ENCODE measurements at places on chromosomes 16 and 17.
A peak's percentile ranks its signal among the peaks of the same experiment; 100 is the strongest.

DNA sequence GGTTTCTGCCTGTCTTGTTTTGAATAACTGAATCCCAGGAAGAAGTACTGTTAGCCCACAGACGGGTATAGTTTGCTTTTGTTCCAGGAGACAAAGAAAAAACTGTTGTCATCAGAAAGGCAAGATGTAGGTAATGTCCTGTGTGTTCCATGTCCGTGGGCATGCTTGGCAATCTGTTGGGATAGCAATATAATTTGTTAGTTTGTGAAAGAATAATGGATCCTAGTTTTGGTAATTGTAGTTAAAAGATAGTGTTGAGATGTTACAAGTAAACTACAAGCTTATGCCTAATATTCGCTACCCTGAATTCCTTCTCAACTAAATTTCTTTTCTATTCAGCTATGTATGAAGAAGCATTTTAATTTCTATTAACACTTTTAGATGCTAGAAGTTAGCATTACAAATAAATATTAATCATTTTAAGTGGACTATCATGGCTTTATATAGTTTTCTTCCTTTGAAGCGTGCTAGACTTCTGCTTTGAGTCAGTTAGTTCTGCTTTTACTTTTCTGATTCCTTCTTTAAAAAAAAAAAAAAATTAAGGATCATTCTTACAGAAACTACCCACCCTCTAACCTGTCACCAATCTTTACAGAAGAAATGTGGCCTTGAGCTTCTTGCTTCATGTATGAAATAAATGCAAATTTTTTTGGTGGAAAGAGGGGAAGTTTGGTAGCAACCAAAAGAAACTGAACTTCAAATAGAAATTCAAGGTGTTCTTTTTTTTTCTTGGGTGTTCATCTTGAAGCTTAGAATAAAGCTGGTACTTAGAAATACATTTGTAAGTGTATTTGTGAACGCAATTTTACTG is 2.4 kb downstream of the EVI2A start:
- DNase-seq, result no peak

- no peak for DNase-seq
These were observed 114.0 kb upstream of the ZFHX3 start for GRCh38 chr16:73161977-73162376.

DNA sequence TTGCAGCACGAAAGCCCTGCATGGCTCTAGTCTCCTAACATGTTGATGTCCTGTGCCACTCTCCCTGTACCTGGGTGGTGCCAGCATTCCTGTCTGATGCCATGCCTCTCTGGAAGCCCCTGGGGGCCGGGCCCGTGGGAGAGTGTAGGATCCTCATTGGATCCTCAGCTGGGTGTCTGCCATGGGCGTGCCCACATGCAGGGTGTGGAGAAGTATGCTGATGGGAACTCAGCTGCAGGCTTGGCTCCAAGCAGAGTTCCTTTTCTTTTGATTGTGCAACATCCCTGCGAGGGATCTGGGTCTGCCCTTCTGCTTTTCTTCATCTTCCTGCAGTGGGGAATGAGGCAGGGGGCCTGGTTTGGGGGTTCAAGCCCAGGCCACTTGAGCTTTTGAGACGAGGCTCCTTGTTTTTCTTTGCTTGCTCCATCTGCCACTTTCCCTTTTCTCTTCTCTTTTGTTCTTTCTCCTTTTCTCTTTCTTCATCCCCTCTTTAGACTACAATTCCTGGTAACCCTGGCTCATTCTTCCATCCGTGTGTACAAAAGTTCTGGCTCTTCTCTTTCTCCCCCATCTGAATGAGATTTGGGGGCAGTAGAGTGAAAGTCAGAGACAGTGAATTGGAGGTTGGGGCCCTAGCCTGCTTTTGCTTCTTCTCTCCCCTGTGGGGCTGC is 32.9 kb downstream of the KSR1 start:
- DNase-seq, result peak; percentile 90

DNA sequence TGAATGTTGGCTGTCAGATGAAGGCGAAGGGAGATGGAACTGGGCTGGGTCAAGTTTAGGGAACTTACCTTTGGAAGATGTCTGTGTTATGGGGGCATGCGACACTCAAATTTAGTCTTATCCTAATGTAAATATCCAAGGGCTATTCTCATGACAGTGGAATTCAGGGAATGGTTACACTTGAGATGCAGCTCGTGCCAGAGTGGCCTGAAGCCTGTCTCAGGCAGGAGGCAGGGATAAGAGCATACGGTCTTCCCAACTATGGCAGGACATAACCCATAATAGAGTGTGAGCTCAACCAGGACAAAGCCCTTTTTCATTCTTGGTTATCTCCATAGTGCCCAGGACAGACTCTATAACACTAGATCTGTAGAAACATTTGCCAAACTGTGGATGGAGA is 393.3 kb upstream of the CDH11 start:
- no peak for DNase-seq

GRCh38 chr17:51230306-51230705 is 29.5 kb downstream of the MBTD1 start:
- DNase-seq, result no peak

- DNase-seq, result peak; percentile 87
These were observed at the start of gene CACNB1 for GRCh38 chr17:39197380-39198185. Gene CACNB1 (minus strand): TSS chr17:39197669. CDS start chr17:39197495, 174 bp downstream.

DNA sequence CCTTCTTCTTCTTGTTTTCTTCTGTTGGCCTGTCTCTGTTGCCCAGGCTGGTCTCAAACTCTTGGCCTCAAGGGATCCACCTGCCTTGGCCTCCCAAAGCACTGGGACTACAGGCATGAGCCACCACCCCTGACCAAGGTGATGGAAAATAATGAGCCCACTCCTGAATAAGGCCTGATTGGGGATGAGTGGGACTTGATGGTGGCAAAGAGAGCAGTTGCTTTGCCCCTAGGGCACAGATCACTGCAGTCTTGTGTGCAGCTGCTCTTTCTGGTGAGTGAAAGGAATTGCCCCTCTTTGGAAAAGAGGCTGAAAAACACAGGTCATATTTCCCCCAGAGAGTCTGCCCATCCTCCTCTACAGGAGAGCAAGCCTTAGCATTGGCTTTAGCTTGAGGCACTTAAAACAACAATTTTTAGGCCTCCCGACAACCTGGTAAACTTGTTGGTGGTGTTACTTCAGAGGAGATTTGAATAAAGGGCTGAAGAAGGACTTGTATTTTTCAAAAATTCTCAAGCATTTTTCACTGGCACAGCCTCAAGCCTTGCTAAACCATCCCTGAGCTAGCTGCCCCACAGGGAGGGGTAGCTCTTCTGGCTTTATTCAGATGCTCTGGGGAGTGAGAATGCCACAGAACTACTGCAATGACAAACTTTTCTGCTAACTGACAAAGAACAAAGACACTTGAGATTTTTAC is 6.1 kb upstream of the PDP2 start:
- peak; percentile 21 for DNase-seq

DNA sequence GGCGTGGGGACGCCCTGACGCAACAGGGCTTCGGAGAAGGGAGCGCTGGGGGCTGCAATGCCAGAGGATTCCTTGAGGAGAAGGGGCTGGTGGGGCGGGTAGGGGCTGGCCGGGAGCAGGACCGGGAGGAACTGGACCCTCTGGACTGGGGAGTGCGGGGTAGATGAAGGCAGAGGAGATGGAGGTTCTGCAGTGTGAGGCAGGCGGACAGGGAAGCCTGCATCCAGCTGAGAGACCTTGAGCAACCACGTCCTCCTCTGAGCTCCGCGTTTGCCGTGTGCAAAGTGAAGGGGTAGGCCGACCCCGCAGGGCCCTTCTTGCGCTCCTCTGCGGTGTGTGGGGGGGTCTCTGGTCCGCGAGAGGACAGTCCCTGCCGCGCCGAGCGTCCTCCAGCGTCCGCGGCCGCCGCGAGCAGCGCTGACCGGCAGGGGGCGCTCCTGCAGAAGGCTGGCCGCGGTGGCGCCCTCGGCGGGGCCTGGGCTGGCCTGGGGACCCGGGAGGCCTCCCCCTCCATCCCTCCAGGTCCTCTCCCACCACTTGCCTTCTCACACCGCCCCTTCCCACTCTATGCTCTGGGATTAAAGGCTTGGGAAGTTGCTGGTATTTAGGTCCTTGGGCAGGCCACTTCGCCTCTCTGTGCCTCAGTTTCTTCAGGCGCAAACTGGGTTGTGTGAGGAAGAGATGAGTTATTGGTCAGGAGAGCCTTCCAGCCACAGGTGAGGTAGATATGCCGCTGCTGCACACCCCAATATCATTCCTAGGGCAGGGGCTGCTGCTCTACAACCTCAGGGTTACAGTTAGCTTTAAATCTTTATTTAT is 9.6 kb upstream of the WNT9B start:
- DNase-seq, result no peak

DNA sequence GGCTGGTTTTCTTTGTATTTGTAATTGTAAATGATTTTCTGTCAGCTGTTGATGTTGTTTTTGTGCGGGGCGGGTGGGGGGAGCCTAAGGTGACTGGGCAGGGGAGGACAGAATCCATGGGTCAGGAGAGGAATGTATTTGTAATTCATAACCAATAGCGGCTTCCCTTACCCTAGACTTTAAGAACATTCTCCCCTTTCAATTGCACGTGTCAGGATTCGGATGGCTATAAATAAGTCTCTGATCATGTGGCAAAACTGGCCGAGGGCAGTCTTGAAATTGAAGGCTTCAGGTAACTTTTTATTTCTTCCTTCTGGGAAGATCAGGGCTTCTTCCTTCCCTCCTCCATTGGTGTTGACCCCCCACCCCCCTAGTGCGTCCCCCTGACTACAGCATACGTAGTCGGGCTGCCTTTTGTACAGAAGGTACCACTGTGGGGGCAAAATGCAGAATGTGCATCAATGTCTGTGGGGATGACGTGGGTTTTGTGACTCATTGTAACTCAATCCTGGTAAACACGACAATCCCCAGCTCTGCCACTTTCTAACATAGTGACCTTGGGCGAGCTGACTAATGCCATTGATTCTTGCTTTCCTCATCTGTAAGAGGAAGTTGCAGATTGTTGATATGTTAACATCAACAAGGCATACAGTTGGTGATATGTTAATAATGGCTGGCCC is 16.2 kb downstream of the MARCHF10 start:
- no peak for DNase-seq

GRCh38 chr17:29836643-29837042 is 93.4 kb downstream of the SSH2 start:
- DNase-seq, result no peak

- DNase-seq, result no peak
These were observed 167.0 kb downstream of the UTP18 start for GRCh38 chr17:51427323-51427811.

GRCh38 chr17:58300336-58300735 is 19.6 kb upstream of the MPO start:
- DNase-seq, result no peak

DNA sequence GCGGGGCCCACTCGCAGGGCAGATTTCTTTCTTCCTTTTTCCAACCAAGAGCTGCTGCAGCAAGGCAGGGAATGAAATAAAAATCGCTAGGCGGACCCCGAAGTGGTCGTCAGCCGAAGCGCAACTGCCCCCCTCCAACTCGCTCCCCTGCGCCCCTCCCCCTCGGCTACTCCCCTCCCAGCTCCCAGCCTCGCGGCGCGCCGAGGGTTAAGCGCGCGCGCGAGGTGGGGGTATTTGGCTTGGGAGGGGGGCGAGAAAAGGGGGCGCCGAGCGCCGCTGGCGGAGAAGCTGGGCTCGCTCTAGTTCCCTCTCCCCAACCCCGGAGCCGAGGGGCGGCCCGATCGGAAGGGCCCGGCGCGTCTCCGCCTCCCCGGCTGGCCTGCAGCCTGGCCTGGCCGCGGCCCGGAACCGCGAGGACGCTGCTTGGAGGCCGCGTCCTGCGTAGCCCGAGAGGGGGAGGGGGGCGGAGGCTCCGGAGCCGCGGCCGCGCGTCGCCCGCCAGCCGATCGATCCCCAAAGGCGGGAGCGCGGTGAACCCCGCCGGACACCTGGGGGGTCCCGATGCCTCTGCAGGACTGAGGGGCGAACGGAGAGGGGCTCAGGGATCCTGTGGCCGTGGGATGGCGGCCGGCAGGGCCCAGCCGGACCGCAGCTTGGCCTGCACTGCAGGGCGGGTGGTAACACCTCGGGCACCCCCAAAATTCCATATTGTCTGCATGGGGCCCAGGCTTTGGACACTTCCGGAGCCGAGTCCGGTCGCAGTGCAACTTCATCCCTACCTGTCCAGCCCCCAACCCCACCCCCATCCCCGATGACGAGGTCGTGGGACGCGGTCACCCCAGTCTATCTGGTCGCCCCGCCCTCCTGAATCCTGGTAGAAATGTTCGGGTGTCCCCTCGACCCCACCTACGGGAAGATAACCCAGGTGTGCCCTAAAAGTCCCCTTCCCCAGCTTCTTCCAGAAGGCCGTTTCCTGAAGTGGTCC is 4.9 kb upstream of the CBX4 start:
- peak; percentile 83 for DNase-seq

DNA sequence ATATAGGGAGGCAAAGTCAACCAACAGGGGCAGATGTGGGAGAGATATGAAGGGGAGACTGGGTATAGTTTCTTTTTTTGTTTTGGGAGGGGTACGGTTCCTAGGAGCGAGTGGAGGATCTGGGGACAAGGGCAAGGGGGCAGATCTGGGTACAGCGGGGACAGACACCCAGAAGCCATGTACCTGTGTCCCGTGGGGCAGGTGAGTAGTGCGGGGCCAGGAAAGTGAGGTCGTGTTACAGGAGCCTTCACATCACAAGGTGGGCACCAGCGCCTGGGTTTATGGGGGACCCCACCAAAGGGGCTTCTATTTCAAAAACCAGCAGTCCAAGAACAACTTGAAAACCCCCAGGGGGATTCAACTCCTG is 11.5 kb downstream of the LITAF start:
- peak; percentile 38 for DNase-seq

- DNase-seq, result no peak
These were observed 34.9 kb downstream of the UBE2G1 start for GRCh38 chr17:4331614-4332013.

- no peak for DNase-seq
These were observed 11.4 kb downstream of the SF3B3 start for GRCh38 chr16:70534971-70535370.

GRCh38 chr17:50634224-50634914 is at the start of gene ABCC3:
Gene ABCC3 (plus strand): TSS chr17:50634881. CDS start chr17:50634937, 56 bp downstream.
- peak; percentile 78 for DNase-seq

DNA sequence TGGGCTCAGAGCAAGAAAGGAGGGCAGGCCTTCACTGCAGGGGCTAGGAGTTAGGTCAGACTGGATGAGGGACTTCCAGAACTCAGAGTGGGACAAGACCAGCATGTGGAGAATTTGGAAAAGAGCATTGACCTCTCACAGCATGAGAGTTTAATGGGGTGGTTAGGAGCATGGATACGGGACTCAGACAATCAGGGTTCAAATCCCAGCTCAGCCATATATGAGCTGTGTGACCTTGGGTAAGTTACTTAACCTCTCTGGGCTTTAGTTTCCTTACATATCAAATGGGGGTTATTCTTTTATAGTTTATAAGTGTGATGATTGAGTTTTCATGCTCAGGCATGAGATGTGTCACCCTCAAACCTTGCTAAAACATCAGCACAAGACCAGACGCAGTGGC is 37.4 kb upstream of the ALKBH5 start:
- DNase-seq, result no peak

GRCh38 chr17:36885771-36886377 is 51.4 kb upstream of the LHX1 start:
- no peak for DNase-seq

GRCh38 chr17:59260722-59261121 is 40.4 kb downstream of the GDPD1 start:
- no peak for DNase-seq

DNA sequence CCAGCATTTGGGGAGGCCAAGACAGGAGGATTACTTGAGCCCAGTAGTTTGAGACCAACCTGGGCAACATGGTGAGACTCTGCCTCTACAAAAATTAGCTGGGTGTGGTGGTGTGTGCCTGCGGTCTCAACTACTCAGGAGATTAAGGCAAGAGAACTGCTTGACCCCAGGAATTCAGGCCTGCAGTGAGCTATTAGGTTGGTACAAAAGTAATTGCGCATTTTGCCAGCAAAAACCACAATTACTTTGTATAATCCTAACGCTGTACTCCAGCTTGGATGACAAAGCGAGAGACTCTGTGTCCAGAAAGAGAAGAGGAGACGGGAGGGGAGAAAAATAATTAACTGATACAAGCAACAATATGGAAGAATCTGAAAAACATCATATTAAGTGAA is 32.7 kb downstream of the YWHAE start:
- no peak for DNase-seq
